Activated CD4-positive, CD25-positive, alpha-beta regulatory T cell treated with anti-CD3 and anti-CD28 coated beads, Interleukin-2, amount 50 U/mL, for 72 hours (primary cell): ENCODE measurements at places on chromosomes 16 and 17.
A peak's percentile ranks its signal among the peaks of the same experiment; 100 is the strongest.

DNA sequence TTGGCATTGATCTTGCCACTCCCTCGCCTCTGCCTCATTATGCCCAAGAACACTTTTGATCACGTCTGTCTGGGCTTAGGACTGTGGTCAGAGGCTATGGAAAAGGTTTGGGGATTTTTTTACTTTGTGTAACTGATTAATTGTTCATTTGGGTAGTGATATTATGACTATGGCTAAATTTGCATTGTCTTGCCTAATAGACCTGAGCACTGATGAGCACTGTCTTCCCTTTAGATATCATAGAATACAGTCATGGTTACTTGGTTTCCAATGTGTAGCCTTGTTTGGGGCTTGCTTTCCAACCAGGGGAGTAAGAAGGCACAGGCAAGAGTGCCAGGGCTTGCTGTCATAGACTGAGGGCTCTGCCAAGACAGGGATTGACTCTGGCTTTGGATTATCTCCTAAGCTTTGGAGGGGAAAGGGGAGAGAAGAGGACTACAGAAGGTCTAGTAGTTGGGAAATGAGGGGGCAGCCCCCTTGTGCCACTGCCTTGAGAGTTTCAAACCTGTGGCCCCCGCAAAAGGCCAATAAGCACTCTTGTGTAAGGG, 13.7 kb downstream of the LIMD2 start:
- no peak for DNase-seq

GRCh38 chr17:2635675-2636074, 42.2 kb downstream of the PAFAH1B1 start:
- no peak for DNase-seq

DNA sequence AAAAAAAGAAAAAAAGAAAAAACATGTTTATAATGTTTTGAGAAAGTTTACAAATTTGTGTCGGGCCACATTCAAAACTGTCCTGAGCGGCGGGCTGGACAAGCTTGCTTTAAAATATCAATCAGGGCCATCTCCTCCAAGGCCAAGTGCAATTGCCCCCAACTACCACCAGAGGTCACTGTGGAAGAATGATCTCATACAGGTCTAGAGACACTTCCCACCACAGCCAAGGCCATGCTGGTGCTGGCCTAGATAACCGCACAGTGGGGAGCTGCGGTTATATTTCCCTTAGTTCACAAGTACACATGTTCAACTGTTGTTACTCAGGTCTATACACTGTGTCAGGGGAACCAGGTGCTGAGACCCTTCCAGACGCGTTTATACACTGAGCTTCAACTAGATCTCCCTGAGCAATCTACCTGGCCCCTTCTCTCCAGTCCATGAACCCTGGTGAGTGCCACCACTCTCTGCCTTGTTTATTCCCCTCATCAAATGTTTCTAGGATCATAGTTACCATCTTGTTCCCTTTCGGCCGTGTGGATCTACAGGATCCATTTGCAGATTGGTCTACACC, 83.8 kb upstream of the CCL2 start:
- DNase-seq = peak; percentile 50

GRCh38 chr17:16981928-16982327, 10.0 kb upstream of the TNFRSF13B start:
- DNase-seq = no peak

- no peak for DNase-seq
These were observed 35.3 kb downstream of the RAB11FIP3 start for GRCh38 chr16:460787-461186.

DNA sequence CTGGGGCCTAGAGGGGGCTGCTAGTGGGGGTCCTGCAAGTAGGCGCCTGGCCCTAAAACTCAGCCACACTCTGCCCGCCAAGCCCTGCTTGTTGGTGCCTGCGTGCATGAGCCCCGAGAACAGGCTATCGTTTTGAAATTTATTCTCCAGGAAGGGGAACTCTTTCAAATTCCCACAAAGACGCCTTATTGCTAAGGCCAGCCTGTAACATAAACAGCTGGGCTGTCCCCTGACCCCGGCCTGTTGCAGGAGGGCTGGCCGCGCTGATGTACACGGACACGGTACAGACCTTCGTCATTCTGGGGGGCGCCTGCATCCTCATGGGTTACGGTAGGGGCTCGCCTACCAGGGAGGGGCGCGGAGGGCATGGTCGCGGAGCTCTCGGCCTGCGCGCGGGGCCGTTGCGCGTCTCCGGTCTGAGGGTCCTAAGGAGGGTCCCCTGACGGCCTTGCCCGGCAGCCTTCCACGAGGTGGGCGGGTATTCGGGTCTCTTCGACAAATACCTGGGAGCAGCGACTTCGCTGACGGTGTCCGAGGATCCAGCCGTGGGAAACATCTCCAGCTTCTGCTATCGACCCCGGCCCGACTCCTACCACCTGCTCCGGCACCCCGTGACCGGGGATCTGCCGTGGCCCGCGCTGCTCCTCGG, 4.3 kb downstream of the SLC5A2 start:
- DNase-seq = no peak

DNA sequence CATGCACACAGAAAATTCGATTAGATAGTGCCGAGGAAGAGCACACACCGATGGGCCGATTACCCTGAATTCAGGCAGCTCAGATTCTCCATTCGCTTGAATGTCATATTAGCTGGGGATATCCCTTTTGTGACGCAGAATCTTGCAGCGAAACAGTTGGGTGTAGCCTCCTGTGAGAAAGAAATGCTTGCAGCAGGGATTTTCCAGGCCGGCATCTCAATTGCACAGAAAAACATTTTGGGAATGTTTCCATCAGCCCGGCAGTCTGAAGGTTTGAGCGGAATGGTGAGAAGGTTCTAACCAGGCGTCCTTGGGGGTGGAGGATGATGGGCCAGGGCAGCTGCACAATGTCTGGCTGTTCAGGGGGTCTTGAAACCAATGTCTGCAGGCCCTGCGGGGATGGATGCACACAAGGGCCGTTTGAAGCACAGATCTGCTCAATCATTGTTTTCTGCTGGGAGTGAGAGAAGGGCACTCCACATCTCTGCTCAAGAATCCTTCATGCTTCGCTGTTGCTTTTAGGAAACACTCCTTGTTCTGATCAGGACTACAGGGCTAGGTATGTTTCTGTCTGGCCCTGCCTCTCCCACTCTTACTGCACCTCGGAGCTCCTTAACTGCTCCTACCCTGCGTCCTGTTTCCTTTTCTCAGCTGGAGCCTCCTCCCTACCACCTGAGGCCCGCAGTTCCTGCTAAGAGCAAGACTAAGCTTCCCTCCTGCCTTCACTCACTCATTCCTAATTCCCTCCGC, 94.6 kb downstream of the CMIP start:
- no peak for DNase-seq

DNA sequence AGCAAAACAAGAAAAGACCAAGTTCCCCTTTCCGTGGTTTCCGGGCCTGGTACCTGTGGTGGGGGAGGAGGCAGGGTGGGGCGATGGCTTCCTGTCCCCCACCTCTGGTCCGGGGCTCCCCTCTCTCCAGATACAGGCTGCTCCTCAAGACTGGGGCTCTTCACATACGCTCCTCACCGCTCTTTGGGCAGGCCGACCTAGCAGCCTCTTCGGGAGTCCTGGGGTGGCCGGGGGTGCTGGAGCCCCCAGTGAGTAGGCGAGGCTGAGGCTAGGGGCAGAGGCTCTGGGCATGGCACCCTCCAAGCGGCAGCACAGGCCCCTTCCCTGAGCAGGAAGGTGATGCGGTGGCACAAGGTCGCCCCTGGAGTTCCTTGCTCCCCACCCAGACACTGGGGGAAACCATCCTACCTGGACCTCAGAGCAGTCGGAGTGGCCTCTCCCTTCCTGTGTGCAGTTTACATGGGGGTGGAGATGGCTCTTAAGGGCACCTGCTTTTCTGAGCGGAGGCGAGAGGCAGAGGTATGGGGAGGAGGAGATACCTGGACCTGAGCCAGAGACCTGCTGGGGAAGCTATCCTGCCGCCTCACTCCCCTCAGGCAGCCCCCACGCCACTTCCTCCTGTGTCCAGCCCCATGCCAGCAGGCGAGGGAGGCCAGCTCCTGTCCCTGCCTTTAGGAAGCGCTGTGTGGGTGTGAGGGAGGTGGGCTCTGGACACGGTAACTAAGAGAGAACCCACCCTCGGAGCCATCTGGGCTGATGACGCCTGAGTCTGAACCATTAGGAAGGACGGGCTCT, 891 bp downstream of the CORO1A start:
- peak; percentile 72 for DNase-seq
